ENCODE measurements at places on chromosomes 2 and 18.
A peak's percentile ranks its signal among the peaks of the same experiment; 100 is the strongest.

DNA sequence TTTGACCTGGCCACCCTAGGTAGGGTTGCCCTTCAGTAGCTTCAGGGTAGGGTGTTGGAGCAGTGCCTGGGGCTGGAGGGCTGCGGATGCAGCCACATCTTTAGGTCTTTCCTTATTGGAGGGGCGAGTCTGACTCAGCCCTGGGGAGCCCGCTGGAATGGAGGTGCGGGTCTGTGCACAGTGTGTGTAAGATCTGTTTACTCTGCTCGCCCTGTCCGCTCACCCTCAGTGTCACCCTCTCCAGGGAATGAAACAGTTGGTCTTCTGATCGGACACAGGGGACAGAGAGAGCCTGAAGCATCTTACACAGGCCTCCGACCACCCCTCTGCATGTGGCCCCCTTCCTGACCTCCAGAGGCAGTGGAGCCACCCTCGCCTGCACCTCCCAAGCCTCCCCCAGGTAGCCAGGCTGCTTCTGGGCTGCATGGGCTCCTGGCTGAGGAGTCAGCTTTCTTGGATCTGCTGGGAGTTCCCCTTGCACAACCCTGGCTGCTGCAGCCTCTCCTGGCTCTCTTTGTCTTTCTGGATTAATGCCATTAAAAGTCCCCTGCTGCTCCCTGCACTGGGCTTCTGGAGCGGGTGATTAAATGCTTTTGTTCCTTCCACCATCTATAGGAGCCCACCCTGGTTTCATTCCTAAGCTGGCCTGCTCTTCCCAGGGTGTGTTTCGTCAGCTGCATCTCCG lies 82.6 kb downstream of the ASB1 start:
- DNase-seq: no peak

- DNase-seq: no peak
These were observed 91.6 kb downstream of the NFATC1 start for GRCh38 chr18:79487183-79487800.

- no peak for DNase-seq
These were observed 955.2 kb upstream of the CELF4 start for GRCh38 chr18:38520786-38521185.

DNA sequence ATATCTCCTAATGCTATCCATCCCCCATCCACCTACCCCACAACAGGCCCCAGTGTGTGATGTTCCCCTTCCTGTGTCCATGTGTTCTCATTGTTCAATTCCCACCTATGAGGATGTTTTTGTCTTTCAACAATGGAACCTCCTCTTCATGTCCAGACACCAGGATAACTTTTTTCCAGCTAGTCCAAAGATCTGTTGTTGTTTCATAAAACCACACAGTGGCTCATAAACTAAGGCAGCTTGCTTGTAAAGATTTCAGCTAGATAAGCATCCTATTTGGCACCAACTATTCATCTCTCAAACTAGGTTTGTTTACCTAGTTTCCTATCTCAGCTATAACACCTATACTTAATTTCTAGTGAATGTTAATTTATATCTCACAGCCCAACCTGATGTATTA lies 937.7 kb downstream of the TRIB2 start:
- DNase-seq: no peak

GRCh38 chr2:241584436-241584835 lies 25.9 kb downstream of the BOK start:
- DNase-seq: no peak

GRCh38 chr2:123045713-123046112 lies 979.4 kb upstream of the CNTNAP5 start:
- no peak for DNase-seq

GRCh38 chr2:12819103-12819475 lies 102.4 kb downstream of the TRIB2 start:
- DNase-seq: no peak

- peak; percentile 30 for DNase-seq
These were observed at the start of gene AOX1 for GRCh38 chr2:200585730-200586643. Gene AOX1 (plus strand): TSS chr2:200586014. CDS start chr2:200586109, 95 bp downstream.

- DNase-seq: no peak
These were observed 847.3 kb upstream of the ACVR2A start for GRCh38 chr2:146997488-146997887.

DNA sequence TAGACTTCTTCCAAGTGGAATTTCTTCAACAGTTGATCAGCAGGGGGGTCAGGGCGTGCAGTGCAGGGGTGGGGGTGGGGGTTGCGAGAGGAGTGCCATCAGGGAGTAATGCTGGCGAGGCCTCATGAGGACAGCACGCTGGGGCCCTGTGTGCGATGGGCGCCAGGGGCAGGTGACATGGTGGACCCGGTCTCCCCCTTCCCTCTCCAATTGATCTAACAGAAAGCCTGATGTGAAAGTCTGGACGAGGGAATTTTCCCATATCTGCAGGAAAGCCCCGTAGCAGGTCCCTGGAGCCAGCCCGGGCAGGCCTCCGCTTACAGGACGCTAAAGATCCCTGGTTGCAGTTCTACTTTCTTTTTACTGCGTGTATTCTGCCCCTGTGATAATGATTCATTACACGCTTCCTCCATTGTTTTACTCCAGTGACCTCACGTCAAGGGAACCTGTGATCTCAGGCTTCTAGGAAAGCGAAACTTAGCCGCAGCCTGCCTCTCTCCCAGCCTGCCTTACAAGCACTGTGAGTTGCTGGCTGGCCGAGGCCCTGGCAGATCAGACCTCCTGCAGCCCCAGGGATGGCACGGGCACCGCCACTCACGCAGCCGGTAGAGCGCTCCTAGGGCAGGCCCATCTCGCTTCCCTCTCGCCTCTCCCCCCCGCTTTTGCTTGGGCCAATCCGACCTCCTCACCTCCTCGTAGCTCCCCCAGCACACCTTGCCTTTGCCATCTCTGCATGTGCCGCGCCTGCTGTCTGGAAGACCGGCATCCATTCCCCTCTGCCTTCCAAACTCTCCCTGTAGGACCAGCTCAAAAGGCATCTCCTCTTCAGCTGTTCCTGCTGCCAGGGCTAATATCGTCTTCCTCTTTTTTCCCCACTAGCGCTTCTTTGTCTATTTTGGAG lies 19.2 kb downstream of the NEURL3 start:
- peak; percentile 84 for DNase-seq

DNA sequence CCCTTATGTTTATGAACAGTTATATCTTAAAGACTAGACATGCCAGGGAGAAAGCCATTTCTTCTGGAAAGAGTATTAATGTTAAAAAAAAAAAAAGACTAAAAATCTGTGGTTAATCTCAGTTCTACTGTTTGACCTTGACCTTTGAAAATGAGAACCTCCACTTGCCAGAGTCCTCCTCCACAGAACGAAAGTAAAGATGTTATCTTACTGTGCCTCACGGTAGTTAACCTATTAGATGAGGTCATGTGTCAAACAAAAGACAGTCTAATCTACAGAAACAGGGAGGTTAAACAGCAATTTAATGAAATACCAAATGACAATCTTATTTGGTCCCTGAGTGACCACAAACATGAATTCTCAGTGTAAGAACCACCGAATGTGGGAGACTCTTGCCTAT lies 51.2 kb downstream of the SLC14A2 start:
- DNase-seq: no peak

DNA sequence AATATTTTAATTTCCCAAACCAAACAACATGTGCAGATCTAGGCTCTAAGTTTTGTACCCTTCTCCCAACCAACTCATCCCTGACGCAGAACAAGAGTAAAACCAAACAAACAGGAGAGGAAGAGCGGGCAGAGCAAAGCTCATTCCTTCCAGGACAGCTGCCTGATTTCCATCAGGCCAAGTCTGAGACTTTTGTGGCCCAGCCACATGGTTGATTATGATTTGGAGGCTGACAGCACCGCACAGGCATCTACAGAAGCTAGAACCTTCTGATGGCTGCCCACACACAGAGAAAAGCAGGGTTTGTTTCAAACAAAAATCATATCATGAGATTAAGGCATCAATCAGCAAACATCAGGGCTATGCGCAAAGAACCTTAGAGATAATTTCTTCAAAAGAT lies 262.6 kb downstream of the TNS1 start:
- no peak for DNase-seq

GRCh38 chr2:223613017-223613950 lies 11.1 kb upstream of the SCG2 start:
- DNase-seq: no peak

DNA sequence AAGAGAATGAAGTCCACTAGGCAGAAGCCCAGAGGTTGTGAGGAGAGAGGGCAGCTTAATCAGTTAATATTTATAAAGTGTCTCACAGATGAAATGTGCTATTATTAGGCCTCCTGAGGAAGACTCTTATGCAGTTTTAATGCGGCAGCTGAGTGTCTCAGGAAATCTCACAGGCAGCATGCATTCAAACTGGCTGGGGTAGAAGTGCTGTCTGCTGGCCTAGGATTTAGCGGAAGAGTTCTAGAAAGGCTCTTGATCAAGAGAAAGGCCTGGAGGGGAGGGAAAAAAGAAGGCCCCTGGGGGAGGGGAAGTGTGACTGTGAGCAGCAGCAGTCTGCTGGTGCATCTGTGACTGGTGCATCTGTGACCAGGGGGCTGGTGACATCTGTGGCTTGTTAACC lies 133.0 kb downstream of the FSHR start:
- no peak for DNase-seq
